ENCODE measurements at places on chromosomes 12 and 14.

DNA sequence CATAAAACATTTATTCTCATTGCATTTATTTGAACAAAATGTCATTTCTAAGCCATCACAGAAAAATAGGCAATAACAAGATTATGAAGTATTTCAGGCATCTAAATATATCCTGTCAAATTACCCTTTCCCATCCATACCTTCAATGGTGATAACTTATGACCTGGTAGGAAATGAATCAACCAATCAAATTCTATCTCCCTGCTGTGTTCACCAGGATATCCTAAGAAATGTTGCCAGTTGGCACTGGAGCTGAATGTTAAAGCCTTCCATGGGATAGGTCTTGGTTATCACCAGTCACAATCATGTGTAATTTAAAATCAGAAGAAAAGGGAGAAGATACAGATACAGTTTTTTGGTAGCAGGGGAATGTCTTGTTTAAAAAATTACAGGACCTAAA lies 23.7 kb downstream of the BMP4 start:
- DNase-seq: no peak

DNA sequence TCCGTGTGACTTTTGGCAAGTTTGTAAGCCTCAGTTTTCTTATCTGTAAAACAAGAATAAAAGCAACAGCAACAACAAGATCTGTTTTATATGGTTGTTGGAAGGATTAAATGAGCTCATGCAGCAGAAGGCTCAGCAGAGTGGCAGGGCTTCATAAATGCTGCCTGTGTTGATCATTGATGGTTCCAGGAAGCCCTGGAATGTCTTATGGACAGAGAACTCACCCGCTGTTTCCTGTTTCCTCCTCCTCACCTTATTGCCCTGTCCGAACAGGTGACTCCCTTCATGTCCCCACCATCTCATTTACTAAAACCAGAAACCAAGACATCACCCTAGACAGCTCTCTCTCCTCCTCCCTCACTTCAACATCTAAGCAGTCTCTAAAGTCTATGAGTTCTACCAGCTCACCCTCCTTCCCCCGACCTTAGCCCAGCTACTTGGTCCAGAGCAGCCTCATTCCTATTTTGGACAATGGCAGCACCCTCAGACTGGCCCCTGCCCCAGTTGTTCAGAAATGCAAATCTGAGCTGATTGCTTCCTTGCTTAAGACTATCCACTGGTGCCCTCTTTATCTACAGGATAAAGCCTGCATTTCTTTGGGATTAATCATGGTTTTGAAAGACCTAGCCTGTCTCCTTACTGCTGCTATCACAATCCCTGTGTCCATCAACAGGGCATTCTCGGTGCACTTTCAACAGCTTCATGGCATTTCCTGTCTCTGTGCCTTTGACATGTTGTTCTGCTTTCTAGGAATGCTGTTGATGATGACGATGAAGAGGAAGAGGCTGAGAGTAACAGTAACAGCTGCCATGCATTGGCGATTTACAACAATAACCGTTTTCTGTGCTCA lies 21.4 kb upstream of the GSG1 start:
- DNase-seq: no peak

GRCh38 chr14:79820866-79821535 lies 390.3 kb downstream of the DIO2 start:
- DNase-seq: no peak

- no peak for DNase-seq
These were observed 180.9 kb downstream of the CALM1 start for GRCh38 chr14:90577661-90578282.

DNA sequence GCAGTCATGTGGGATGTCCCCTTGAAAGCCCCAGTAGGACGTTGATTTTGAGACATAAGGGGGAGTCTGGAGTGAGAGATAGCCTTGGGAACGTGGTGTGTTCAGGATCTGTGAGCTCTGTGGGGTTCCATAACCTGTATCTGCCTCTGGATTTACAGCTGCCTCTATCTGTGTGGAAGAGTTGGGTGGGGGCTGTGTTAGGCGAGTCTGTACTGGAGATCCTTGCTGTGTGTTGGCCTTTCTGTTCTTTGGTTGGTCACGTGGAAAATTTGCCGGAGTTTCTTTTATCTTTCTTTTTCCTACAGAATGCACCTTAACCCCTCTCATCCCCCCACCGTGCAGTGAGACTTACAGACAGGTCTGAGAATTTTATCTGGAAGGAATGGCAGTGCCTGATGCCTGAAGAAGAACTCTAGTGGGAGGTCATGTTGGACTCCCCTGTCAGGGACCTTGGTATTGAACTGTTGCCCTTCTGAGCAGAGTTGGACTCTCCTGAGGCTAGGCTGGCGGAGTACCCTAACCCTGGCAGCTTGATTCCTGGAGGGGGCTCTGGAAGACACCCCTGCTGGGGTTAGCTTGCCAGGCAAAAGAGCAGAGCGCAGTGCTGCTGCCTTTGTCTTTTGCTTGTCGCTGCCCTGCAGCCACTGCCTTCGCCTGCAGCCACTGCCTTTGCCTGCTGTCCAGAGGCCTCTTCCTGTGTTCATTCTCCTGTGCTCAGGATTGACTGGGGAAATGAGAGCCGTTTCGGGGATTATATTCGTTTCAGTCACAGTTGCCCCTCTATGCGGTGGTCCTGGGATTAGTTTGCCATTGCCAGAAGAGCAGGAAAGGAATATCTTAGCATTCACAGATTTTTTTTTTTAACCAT lies 34.1 kb downstream of the ZNF664 start:
- no peak for DNase-seq

DNA sequence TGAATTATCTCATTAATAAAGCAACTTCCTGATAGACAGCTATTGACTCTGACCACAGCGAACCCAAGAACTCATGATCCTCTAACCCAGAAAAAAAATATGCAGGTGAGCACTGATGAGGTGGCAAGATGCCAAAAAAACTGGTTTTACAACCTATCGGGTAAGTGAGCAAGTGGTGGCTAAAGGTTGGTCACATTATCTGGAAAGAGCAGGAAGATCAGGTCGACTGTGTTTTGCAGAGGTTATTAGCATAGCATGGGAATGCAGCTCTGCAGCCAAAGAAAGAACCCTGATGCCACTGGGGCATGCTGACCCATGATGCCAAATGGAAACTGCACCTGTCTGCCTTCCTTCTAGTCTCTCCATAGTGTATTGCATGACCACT lies 23.5 kb downstream of the BHLHE41 start:
- DNase-seq: no peak

- DNase-seq: no peak
These were observed 1.0 kb downstream of the SMARCD1 start for GRCh38 chr12:50086148-50086547.

DNA sequence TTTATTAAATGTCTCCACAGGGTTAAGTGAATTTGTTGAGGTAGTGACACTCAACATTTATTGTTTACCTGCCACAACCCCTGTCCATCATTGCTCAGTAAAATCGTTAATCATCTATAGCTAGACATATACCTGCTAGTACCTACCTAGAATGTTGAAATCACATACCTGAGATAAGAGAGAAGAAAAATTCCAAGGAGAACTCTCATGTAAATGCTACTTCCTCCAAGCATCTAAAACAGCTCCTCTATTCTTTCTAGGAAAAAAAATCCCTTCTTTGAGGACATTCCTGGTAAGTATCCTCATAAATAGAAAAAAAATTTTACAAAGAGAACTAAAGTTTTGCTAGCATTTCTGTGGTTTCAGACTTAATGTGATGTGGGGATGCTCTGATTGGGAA lies 325.1 kb downstream of the DAD1 start:
- DNase-seq: no peak

GRCh38 chr12:91331371-91331770 lies 148.8 kb upstream of the DCN start:
- no peak for DNase-seq

DNA sequence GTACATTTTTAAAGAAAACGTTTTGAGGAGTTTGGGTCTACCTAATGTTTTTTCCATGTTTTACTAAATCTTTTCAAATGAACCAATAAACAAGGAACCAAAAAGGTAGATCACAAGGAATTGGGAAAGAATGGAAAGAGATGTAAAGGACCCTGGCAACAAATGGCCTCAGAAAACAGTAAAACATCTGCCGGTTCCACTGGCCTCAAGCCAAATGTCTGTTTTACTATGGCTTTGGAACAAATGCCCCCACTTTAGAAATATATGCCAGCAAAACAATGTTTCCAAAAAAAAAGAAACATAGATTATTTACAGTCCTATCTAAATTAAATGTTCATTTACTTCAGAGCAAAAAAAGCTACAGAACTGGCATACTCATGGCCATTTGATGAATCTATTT lies 3.0 kb downstream of the TRMT5 start:
- DNase-seq: no peak

- no peak for DNase-seq
These were observed 102.2 kb downstream of the BCAT1 start for GRCh38 chr12:24846689-24847088.

GRCh38 chr14:81455390-81455789 lies 55.3 kb upstream of the STON2 start:
- DNase-seq: no peak

GRCh38 chr12:65668981-65669695 lies 155.1 kb upstream of the HMGA2 start:
- no peak for DNase-seq

DNA sequence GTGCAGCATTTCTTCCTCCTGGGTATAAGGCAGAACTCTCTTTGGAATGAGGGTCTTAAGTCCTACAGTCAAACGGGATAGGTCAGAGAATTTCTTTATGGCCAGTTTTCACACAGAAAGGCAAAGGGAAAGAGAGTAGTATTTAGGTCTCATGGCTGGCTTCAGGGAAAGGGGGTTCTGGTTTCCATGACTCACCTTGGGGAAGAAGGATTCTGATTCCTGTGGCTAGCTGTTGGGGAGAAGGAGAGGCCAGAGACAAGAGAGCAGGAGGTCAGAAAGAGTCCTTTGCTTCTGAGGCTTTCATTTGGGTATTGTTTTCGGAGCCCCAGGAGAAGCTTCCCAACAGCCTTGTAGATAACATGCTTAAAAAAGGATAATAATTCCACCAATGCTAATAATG lies 332.5 kb downstream of the NPAS3 start:
- DNase-seq: no peak

DNA sequence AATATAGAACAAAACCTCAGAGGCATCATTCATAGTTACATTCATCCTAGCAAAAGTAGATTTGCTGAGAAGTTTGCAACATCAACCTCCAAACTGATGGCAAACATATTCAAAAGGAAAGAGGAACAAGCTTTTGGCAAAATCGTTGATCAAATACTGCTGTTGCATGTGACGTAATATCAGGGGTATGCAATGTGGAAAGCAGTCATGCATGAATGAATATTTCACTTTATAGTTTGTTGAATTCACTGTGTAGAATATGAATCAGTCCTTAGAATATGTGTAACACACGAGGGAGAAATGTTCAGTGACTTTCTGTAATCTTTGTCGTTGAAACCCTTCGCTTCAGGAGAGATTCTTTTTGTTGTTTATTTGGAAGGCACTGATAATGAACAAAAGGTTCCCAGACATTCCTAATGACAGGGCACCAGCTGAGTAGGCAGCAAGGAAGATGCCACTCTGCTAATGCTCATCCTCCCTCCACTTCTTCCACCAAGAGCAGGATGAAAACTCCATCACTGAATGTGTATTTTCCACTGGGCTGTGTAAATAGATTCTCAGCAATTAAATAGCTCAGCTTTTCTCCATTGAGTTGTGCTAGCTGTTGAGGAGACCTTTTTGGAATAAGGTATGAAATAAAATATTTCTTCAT lies 126.1 kb downstream of the PELI2 start:
- DNase-seq: no peak

GRCh38 chr12:52622349-52622748 lies 4.0 kb upstream of the KRT73 start:
- no peak for DNase-seq

GRCh38 chr14:99596071-99596627 lies 7.9 kb downstream of the CCDC85C start:
- DNase-seq: no peak

- no peak for DNase-seq
These were observed 60.9 kb downstream of the MYF5 start for GRCh38 chr12:80777587-80777986.

DNA sequence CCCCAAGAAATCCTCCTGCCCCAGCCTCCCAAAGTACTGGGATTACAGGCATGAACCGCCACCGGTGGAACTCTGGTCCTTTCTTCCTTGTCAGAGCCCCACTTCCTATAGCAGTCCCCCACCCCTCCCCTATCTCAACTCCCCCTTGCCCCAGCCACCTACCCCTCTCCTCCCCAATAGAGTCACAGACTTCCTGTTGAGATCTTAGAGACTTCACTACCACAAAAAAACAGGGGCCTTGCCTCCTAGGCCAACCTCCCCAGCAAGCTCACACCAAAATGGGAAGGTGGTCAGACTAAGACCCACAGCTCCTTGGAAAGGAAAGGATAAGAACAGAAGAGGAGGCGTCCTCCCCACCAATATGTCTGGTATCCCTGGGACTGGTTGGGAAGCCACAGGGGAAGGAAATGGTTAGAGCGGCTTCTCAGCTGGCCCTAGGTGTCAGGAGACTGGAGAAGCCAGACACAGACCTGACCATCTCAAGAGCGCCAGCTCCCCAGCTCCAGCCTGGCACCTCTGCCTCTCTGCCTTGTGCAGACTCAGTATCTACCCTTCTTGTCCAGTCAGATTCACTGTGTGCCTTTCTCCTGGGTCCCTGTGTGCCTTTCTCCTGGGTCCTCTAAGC lies 8.5 kb downstream of the ITGB7 start:
- DNase-seq: no peak

- DNase-seq: no peak
These were observed 67.0 kb upstream of the SFSWAP start for GRCh38 chr12:131643631-131644452.

DNA sequence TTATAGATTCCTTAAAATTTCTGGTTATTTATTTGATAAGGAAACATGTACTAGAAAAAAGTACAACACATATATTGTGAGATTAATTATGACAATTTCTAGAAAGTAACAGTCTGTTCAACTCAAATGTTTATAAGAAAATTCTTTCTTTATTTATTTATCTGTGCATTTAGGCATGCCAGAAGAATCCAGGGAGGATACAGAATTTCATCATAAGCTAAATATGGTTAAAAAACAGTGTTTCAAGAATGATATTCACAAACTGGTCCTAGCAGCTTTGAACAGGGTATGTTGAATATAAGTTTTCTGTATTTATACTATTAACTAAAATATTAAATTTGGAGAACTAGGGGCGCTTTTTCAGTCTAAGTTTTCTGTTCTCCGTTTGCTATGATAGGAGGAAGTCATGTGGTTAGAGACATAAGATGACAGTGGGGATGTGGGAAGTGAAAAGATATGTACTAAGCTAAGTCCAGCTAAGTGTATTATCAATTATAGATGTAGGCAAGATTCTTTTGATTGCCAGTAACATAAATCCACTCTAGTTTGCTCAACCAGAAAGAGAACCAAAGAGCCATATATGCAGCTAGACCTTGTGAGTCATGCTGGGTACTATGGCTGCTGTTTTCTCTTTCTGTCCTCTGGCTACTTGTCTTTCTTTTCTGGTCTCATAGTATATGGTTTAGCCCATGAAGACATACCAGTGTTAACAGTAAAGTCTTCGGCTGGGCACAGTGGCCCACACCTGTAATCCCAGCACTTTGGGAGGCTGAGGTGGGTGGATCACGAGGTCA lies 39.0 kb downstream of the LRRK2 start:
- no peak for DNase-seq

GRCh38 chr14:51650716-51651387 lies 858 bp upstream of the FRMD6 start:
- DNase-seq: no peak

Data from T-helper 17 cell (primary cell).